Anterior cingulate cortex (tissue), 58 donors: ENCODE measurements at places on chromosomes 4 and X.

DNA sequence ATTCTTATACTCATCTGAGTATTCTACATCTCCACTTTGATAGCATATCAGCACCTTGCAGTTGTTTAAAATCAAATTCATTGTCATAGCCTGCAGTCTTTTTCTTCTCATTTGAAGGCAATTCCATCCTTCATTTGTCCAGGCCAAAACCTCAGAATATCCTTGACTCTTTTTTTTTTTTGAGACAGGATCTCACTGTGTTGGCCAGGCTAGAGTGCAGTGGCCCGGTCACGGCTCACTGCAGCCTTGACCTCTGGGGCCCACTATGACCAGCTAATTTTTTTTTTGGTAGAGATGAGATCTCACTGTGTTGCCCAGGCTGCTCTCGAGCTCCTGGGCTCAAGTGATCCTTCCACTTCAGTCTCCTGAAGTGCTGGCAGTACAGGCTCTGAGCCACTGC is 2.6 kb downstream of the MRPL1 start:
- DNase-seq: no peak

DNA sequence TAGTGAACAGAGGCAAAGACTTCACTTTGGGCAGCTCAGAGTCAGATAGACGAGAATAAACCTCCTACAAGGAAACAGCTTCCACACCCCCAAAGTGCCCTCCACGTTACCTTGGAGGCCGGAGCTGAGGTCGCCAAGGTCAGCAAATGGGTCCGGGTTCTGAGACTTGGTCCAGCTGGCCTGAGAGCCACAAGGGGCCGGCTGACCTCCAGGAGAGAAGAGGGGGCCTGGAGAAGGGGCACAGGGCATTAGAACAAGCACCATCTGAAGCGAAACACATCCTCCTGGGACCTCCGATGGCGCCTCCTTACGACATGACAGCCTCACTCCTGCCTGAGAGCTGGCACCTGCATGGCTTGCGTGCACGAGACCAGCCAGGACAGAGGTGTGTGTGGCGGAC is 33.6 kb upstream of the CPLX1 start:
- DNase-seq: no peak

DNA sequence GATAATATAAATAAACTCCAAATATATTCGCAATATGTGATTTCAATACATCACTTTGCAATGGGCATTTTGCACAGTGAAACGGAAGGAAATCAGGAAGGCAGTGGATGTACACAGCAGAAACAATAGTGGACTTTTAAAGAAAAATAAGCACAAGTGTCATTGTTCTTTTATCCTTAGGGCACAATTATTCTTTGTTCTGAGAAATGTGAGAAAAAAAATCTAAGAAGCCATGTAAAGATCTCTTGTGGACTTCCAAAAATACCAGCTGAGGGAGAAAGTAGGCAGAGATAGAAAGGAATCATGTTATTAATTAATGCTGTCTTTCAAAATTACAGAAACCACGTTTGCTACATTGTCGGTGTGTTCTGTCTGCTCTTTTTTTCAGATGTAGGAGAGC is 17.6 kb upstream of the PRRG1 start:
- no peak for DNase-seq

DNA sequence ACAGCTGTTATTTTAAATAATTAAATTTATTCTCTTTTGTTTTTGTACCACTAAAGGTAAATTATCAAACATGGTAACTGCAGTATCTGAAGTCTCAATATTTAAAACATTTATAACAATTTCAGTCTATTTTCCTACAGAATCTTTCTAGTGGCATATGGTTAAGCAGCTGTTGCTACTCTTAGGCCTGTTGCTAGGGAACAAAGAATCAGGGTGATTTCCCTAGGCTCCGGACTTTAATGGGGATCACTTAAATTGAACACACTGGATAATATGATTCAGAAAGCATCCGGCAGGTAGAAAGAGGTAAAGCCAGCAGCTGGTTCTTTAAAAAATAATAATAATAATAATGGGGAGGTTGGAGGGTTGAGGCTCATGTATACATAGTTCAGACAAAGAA is 17.6 kb downstream of the FBXO8 start:
- no peak for DNase-seq

DNA sequence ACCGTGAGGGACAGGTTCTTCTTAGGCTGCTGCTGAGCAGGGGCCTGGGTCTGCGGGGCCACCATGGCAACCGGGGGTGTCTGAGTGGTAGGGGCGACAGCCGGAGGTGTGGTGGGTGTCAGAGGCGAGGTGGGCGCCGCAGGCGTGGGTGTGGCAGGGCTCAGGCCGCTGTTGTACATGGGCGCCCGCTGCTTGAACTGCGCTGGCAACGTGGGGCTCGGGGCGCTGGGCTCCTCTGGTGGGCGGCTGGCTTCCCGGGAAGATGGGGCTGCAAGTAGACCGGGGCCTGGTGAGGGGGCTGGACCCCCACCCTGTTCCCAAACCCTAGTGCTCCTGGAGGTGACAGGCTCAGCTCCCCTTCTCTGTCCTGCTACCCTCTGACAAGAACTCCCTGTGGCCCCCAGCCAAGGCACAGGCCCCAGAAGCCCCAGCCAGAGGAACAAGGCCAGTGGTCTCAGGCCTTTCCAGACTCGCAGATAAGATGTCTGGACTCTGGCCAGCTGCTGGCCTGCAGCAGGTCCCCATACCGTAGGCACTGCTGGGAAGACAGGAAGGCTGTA is 24.8 kb downstream of the NELFA start:
- no peak for DNase-seq

DNA sequence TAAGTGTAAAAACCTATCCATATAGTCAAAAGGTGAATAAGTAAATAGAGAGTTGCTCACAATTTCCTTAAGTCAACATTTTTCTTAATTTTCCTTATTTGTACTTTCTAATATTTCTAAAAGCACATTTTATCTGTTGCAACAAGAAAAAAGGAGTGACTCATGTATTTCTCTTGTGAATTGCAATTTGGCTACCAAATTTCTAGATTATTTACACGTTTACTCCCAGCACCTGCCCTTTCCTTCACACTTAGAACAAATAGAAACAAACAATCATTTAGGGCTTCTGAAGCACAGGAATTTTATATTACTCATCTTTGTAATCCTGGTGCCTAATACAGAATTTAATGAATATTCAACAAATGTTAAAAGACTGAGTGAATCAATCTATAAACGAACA is 22.2 kb downstream of the BTC start:
- DNase-seq: no peak

DNA sequence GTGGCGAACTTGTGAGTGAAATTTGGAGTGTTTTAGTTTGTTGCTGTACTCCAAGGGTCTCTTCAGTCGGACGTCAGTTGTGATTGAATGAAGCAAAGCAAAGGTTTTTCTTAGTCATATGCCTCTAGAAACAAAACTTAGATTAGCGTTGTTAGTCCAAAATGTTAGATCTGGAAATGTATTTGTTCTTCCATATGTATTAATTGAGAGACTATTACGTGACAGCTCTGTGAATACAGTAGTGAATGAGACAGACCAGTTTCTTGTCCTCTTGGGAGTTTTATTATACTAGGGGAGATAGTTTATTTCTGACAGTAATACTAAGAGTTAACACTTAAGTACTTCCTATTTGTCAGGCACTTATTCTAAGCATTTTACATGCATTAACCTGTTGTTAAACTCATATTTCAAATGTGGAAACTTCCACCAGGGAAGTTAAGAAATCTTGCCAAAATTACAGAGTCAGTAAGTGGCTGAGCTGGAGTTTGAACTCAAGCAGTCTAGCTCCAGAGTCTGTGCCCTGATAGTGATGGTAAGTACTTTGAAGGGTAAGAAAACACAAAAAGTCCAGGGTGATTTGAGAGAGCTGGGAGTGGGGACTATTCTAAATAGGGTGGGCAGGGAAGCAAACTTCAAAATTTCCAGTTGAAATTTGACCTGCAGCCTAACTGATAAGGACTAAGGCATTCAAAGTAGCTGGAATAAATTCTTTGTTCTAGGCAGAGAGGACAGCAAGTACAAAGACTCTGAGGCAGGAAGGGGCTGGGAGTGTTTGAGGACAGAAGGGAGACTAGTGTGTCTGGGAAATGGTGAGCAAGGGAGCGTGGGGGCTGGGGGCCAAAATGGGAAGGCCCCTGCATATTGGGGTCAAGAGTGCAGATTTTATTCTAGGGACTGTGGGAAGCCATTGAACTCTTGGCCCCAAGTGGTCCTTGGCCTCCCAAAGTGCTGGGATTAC is 17.0 kb downstream of the ADD1 start:
- DNase-seq: no peak

DNA sequence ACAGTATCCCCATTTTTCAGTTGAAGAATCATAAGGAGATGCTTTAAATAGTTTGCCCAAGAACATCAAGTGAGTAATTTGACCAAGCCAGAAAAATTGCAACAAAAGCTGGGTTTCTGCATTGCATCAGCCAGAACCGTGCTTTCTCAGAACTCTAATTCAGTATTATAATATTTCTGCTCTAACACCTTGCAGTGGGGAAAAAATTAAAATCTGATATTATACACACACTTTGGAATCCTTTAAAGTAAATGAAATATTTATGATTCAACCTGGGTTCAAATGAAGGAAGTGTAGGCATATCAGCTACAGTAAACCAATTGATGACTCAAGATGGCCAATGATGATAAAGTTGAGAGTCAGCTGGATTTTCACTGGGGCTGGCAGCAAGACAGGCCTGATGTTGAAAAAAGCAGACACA is 387.6 kb upstream of the ZFP42 start:
- DNase-seq: no peak

GRCh38 chr4:3729188-3729881 is 36.9 kb upstream of the ADRA2C start:
- DNase-seq: no peak

DNA sequence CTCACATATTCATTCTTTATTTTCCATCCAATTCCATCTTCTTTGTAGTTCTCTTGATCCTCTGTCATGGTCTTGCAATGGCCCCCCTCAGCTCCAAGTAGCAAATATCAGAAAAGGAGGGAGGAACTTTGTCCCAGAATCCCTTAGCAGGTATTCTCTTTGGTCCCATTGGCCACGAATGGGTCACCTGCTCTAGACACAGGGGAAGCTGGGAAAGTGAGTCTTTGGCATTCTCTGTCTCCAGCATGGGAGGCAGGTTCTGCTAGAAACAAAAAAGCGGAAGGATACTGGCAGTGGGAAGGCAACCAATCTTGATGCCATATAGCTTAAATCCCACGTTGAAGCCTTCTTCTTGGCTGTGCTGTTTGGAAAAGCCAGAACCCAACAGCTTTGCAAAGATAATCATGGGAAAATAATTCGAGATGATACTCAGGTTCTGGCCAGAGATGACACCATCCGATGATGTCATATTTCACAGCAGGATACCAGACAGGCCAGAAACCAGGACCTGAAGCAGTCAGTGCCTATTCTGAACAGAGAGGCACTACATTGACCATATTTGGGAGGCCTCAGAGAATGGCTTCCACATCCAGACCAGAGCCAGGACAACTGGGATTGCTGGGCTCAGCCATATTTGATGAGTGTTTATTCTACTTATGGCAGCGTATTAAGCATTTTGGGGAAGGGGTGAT is 110.4 kb upstream of the ATXN3L start:
- DNase-seq: no peak

DNA sequence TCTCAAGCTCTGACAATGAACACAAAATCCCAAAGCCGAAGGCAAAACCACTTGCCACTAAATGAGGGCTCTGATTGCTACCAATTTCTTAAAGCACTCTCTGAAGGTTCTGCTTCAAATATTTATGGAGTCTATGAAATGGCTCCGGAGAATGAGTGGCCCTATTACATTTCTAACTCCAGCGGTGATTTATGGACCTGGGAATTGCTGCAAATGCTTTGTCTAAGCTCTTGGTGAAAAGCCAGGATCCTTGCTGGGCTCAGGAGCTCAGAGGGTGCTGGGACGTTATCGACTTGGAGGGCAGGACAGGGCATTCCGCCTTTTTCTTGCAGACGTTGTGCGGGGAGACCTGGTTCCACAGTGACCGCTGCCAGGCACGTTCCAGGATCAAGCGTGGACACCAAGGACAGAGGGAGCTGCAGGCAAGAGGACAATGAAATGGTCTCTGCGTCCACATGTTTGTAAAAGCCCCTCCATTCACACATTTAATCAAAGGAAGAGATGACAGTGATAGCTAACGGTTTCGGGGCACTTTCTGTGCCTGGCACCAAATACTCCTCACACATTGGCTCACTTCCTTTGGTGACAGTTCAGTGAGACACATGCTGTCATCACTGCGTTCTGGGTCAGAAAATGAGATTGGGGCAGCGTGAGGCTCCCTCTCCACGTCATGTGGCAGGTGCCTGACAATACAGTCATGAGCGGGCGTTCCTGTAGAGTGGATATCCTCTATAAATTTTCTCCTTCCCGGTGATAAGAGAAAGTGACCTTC is 58.8 kb downstream of the C4orf50 start:
- no peak for DNase-seq

GRCh38 chr4:11912886-11913285 is 484.2 kb upstream of the HS3ST1 start:
- DNase-seq: no peak
